ENCODE measurements at places on chromosomes 13 and 19.

DNA sequence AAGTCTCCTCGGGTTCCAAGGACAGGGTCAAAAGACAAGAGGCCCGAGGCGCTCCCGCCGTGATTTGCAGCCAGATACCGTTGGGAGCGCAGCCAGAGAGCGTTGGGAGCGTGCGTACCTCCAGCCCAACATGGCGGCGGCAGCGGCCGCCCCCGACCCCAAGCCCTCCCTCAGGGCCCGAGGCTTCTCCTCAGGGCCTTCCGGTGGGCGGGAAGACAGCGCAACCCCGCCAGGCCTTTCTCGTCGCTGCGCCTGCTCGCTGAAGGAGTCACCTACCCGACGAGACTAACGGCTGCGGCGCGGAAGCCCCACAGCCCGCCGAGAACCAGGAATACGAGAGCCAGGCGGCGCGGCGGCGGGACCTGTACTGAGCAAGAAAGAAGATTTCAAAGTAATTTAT lies 3.2 kb upstream of the ZNF850 start:
- DNase-seq = no peak

DNA sequence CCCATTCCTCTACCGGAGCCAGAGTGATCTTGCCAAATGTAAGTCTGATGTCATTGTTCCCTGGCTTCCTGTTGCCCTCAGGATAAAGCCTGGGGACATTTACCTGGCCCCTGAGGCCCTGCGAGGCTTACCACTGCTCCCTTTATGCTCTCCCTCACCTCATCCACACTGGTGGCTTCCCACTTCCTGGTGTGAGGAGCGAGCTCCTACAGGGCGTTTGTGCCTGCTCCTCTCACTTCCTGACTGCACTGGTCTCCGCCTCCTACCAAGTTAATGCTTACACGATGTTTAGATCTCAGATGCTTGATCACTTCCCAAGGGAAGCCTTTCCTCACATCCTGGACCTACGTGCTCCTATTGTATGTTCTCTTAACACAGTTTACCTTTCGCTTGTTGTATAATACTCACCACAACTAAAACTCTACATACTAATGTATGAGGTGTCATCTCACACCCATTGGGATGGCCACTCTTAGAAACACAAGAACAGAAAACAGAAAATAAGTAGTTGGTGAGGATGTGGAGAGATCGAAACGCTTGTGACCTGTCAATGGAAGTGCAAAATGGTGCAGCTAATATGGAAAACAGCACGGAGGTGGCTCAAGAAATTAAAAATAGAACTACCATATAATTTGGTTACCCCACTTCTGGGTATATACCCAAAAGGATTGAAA lies 177.6 kb downstream of the SHISA2 start:
- no peak for DNase-seq

DNA sequence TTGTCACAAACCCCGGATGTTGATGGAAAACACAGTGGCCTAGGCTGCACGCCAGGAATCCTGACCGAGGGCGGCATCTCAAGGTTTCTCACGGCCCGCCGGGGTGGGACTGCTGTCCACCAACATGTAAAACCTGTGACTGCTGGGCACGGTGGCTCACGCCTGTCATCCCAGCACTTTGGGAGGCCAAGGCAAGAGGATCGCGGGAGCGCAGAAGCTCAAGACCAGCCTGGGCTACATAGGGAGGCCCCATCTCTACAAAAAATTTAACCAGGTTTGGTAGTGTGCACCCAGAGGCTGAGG lies 11.2 kb downstream of the PLIN4 start:
- no peak for DNase-seq

- DNase-seq = no peak
Observed at GRCh38 chr13:24119626-24120508, 40.7 kb upstream of the SPATA13 start.

GRCh38 chr19:45211751-45212381 lies 33.3 kb downstream of the BLOC1S3 start:
- DNase-seq = no peak

- DNase-seq = no peak
Observed at GRCh38 chr13:29918845-29919244, 68.4 kb upstream of the UBL3 start.

DNA sequence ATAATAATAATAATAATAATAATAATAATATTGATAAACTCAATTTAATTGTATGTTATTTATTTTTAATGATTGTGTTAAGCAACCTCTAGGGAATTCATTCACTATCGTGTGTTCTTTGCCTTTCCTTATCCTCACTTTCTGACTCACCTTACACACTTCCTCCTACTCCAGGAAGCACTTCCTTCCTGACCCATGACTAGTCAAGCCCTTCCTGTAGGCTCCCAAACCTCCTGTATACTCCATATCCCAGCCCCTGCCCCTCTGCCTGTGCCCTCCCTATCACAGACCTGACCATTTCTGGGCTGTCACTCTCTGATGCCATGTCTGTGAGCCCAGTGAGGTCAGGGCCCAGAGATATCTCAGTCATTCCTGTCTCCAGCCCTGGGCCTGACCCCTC lies 7.6 kb downstream of the LGALS4 start:
- DNase-seq = no peak

- no peak for DNase-seq
Observed at GRCh38 chr19:296476-297225, 5.4 kb upstream of the PLPP2 start.

GRCh38 chr19:51568456-51568855 lies 2.6 kb upstream of the ZNF175 start:
- no peak for DNase-seq

DNA sequence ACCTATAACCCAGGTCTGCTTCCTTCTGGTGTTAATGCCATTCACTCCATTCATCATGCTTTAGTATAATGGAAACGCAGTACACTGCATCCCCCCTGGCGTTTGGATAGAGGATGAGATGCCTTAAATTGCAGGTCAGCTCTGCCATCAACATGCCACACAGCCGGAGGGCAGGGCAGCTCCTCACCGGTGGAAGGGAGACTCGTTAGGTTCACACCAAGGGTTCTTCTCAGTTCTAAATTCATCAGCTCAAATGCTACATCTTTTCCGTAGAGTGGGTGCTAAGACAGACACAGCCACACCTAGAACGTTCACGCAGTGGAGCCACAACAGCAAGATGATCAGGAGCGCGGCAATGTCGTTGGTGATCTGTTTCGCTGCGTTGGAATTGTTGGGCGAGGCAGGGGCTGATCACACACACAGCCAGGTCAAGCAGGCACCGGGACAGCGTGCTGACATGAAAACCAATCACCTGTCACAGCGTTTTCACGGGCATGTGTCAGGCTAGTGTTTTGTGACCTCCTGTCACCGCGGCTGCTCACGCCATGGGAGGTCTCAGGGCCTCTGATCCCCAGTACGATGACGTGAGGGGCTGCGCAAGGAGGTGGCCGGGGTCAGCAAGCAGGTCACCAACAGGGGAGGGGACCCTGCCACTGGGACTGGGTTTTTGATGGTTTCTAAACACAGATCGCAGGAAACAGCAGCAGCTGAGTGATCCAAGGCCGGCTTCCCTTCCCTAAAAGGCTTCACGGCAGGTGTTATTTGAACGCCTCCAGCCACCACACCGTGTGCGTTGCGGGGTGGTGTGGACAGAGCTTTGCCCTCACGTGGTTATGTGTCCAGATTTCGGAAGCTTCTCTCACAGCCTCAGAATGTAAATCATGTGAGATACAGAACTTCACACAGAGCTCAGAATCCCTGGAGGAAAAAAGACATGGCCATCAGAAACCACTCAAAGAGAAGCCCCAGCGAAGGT lies 94.3 kb upstream of the IRS2 start:
- no peak for DNase-seq

GRCh38 chr19:47239152-47239551 lies 8.2 kb upstream of the BBC3 start:
- DNase-seq = no peak

GRCh38 chr13:27977476-27978300 lies 8.6 kb upstream of the CDX2 start:
- no peak for DNase-seq

DNA sequence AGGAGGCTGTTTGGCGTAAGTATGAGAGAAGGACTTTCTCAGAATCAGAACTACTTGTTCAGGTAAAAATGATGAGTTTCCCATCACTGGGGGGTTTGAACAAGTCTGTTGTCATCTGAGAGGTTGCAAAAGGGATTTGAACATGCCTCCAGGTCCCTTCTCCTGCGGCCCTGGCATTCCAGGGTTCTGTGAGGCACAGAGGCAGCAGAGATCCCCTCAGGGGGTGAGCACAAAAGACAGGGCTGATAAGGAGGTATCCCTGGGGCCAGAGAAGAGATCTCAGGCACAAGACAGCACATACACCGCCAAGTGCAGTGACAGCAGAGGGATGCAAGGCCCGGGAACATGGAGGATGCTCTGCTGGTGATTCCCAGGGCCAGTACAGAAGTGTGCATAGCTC lies 275.8 kb upstream of the TSHZ3 start:
- DNase-seq = no peak

- DNase-seq = no peak
Observed at GRCh38 chr19:13240312-13241022, 90.3 kb downstream of the IER2 start.

DNA sequence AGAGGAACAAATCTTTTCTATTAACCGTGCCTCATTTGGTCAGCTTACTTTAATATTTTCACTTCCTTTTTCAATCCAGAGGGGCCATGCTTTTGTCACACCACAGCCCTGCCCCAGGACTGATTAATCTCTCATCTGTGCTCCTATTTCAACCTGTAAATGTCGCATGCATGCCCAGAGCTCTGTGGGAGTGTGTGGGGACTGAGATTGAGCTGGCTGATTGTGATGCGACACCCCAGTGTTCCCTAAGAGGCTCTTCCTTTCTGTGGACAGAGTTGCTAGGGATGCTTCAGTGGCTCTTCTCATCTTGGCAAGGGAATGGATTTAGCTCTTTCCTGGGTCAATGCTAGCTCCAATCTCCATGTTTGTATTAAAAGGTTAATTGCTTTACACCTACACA lies 249.6 kb downstream of the TDRD3 start:
- DNase-seq = no peak

DNA sequence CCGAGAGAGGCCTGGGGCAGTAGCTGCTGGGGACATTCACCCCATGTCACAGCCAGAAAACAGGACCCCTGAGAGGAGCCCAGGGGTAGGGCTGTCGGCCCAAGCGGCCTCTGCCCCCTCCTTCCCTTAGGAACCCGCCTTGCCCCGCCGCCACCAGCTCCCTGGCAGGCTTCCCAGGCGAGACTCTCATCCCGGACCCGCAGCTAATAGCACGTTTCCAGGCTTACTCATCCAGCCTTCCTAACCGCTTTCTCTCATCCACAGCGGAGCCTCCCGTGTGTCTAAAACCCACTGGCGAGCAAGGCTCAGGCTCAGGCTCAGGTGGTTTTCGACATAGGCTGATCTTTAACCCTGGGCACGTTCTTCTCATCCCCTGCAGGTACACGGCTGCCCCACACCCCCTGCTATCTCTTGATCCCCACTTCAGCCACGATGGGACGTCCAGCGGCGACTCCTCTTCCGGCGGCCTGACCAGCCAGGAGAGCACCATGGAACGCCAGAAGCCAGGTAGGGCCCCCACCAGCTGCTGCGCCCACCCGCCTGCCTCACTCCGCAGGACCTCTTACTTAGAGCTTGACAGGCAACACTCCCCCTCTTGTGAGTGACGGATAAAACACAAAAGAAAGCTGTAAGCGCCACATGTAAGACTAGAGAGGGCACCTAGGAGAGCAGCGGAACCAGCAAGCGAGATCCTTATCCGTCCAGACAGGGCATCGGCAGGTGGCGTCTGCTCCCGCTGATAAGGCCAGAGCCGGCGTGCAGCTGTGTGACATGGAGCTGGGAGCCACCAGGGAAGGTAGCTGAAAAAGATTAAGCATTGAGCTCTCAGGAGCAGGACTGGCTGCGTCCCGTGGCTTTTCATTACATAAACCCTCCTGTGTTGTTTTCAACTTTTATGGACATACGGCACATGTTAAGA lies 71.3 kb downstream of the DPF1 start:
- DNase-seq = no peak

DNA sequence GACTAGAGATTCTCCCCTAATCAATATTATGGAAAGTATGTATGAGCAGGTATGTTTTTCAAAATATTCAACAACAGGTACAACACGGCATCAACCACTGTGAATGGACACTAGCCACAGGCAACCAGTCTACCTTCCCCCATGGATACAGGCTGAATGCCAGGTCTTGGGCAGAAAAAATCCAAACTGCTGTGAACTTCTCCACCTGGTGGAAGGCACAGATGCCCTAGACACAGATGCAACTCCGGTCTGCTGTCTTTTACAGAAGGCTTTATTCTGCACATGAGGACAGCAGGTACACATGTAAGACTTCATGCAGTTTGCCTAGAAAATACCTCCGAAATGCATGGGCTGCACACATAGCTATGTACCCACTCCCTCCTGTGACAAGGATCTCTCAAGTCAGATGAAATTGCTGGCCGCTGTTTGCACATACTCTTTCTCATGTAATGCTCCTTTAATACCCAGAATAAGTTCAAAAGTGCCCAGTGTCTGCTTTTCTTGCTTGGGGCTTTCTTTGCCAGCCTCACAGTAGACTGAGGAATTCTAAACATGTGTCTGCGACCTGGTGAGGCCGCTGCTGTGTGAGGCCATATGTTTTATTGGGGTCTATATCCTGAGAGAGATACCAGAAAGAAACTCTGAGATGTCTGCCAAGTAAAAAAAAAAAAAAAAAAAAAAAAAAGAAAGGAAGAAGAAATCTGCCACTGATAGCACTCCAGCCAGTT lies 325.9 kb downstream of the FOXO1 start:
- no peak for DNase-seq

- DNase-seq = no peak
Observed at GRCh38 chr13:40345654-40346372, 320.6 kb downstream of the FOXO1 start.

DNA sequence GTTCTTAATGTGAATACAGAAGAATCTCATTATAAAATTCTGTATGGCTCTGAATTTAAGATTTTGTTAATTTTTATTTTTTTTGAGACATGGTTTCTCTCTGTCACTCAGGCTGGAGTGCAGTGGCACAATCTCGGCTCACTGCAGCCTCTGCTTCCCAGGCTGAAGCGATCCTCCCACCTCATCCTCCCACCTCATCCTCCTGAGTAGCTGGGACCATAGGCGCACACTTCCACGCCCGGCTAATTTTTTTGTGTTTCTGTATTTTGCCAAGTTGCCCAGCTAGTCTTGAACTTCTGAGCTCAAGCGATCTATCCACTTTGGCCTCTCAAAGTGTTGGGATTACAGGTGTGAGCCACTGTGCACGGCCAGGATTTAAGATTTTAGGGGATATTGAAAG lies 14.3 kb downstream of the CYP2A7 start:
- no peak for DNase-seq

- DNase-seq = no peak
Observed at GRCh38 chr13:107931056-107931455, 284.3 kb downstream of the LIG4 start.

DNA sequence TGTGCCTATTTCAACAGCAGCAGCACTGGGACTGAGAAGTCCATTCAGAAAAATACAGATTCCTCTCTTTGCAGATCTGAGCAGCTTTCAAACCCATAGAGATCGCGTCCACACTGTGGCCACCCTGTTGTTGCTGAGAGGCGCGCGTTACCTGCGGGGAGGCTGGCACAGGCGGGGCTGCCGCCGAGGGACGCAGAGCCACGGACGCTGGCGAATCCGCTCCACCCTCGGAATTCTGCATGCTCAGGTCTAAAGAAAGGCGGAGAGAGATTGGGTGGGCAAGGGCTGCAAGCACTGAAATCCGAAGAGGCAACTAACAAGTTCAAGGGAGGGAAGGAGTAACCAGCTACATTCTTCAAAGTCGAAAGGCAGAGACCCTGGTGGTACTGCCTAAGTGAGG lies 63.0 kb downstream of the RFX2 start:
- no peak for DNase-seq

Measured in activated T-helper 1 cell treated with Interleukin-2 at 50 U/mL for 16 hours (primary cell).